ENCODE measurements at places on chromosomes 4 and X.

- no peak for DNase-seq
Observed at GRCh38 chrX:136531951-136532350, at the start of gene VGLL1. VGLL1 (plus strand) TSS chrX:136532215; CDS start chrX:136536021, 3,806 bp downstream.

GRCh38 chr4:37976991-37977470, 16.8 kb downstream of the PTTG2 start:
- peak; percentile 49 for DNase-seq

GRCh38 chrX:132622130-132622529, 133.3 kb upstream of the MBNL3 start:
- DNase-seq = no peak

DNA sequence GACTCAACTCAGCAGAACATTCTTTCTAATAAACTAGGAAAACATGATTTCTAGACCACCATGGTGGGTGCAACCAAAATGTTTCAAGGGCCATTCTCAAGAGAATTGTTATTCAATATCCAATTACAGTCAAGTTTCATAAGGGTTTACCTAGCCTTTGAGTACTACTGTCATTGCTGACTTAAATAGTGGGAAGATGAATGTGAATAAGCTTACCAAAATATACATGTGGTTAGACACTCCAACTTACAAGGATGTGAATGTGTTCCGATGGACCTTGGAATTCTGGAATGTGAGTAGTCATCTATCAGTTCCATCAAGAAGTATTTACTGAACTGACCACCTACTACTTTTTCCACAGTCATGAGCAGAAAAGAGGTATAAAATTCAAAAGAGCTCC, 16.9 kb downstream of the SH3RF1 start:
- DNase-seq = no peak

GRCh38 chr4:66899422-66900065, 645.8 kb downstream of the CENPC start:
- DNase-seq = no peak

DNA sequence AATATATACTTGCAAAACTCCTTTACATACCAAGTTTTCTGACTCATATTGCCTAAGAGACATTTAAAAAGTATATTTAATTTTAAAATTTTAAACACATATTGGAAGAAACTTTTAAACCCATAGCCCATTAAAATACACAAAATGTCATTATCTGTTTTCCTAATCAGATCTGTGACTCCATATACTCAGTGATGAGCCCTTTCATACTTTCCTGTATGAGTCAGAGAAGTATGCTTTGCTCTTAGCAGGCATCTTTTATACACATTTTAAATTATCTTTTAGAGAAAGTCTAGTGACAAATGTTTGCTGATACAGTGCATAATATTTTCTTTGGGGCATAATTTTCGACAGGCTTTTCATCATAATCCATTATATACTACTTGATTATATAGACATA, 26.4 kb downstream of the SPIN3 start:
- no peak for DNase-seq

GRCh38 chr4:158496030-158496741, 25.5 kb upstream of the RXFP1 start:
- peak; percentile 1 for DNase-seq

DNA sequence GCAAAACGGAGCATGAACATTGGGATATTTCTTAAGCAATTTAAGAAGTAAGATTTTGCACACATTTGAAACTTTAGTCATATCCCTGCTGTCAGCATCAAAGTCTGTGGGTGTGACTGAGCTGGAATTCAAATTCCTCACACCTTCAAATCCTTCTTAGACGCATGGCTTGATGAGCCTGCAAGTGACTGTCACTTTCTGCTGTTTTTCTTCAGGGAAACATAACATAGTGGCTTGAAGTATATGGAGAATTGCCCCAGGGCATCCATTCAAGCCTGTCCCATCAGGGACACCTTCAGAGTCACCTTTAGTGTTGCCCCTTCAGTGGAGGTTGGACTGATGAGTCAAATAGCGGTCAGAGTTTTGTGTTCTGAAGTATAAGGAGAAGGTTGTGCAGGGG, 17.4 kb downstream of the FHDC1 start:
- DNase-seq = no peak

DNA sequence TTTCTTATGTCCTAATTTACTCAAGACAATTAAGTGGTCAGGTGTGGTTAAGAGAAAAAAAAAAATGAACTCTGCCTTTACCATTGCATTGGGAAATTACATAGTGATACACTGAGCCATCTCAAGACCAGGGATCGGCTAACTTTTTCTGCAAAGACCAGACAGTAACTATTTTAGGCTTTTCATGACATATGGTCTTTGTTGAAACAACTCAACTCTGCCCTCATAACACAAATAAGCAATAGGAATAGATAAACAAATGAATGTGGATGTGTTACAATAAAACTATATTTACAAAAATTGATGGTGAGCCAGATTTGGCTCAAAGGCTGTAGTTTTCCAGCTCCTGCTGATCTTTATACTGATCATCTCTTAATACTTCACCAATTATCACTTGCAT, 632.6 kb upstream of the INTU start:
- DNase-seq = no peak

GRCh38 chr4:109441862-109442458, 8.3 kb downstream of the SEC24B start:
- DNase-seq = no peak

- DNase-seq = no peak
Observed at GRCh38 chr4:68079928-68080327, 49.7 kb downstream of the TMPRSS11F start.

- no peak for DNase-seq
Observed at GRCh38 chr4:185504098-185505047, 30.9 kb downstream of the PDLIM3 start.

DNA sequence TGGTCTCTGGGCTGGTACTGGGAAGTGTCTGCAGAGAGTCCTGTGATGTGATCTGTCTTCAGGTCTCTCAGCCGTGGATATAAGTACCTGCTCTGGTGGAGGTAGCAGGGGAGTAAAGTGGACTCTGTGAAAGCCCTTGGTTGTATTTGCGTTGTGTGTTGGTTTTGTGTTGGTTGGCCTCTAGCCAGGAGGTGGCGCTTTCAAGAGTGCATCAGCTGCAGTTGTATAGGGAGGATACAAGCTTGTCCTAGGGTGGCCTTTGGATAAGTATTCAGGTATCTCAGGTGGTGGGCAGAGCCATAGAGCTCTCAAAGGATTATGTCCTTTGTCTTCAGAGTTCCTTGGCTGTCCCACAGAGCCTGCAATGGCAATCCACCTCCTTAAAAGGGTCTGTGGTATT, 111.6 kb downstream of the MAGEB17 start:
- no peak for DNase-seq

GRCh38 chrX:3563451-3563850, 150.0 kb downstream of the PRKX start:
- no peak for DNase-seq

DNA sequence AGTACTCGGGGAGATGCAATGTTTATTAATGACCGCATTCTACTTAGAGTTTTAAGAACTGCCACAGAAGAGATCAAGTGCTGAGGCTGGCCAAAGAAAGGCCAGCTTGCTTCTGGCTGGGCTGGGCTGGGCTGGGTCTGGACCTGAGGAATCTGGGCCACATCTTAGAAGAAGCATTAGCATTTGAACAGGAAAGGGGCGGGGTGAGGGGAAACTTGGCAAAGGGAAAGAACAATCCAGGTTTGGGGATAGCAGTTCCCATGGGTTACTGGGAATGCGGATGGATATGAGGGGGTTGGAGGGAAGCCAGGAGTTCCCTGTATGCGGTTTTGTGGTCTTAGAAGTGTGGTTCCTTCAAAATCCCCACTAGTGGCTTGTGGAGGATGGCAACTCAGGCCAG, 83.3 kb downstream of the CLDN34 start:
- DNase-seq = no peak

- no peak for DNase-seq
Observed at GRCh38 chr4:158895797-158896576, 127.2 kb downstream of the FNIP2 start.

DNA sequence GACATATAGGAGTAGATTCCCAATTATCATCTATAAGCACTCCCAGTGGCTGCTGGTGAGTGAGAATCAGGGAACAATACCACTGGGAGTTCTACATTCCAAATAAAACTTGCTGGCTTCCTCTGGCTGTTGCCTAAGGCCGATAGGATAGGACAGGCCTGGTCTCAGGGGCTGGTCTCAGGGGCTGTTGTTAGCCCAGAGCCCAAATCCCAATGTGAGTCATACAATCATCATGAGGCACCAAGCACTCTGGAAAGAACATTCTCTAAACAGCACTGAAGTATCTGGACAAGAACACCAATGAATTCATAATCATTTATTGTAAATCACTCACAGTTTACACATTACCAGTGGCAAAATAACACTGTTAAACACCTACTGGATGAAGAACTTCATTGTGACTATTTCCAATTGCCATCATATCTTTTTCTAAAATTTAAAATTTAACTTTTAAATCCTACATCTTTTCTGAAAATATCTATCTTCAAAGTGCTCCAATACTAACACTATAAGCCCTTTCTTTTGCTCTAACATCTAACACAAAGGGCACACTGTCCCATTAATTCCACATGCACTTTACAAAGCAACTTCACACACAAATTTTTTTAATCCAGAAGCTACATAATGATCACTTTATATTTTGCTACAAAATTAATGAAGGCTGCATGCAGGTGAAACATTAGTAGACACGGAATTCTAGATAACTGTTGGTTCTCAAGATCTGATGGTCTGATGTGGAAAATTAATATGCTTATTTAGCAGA, 67.6 kb upstream of the TMEM150C start:
- DNase-seq = no peak

DNA sequence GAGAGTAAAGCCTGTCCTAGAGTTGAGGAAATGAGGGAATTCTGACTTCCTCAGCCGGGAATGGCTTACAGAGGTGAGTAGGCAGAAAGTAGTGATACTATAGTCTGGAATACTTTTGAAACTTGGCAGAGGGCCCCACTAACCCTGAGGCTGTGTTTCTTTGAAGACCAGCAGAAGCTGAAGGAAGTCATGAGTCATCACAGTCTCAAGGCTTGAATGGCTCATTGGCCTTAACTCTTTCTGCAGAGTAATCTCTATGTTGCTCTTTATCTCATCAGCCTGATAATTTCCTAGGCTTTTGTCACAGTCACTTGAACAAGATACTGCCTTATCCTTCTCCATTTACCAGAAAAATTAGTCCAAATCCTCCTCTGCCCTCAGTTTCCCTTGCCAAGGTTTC, 80.8 kb downstream of the ANKRD50 start:
- DNase-seq = no peak

GRCh38 chr4:45663003-45663402, 460.9 kb downstream of the GABRG1 start:
- no peak for DNase-seq

GRCh38 chrX:63275127-63275526, 76.0 kb downstream of the SPIN4 start:
- no peak for DNase-seq

GRCh38 chr4:139912445-139912844, 241.5 kb downstream of the MAML3 start:
- DNase-seq = no peak

DNA sequence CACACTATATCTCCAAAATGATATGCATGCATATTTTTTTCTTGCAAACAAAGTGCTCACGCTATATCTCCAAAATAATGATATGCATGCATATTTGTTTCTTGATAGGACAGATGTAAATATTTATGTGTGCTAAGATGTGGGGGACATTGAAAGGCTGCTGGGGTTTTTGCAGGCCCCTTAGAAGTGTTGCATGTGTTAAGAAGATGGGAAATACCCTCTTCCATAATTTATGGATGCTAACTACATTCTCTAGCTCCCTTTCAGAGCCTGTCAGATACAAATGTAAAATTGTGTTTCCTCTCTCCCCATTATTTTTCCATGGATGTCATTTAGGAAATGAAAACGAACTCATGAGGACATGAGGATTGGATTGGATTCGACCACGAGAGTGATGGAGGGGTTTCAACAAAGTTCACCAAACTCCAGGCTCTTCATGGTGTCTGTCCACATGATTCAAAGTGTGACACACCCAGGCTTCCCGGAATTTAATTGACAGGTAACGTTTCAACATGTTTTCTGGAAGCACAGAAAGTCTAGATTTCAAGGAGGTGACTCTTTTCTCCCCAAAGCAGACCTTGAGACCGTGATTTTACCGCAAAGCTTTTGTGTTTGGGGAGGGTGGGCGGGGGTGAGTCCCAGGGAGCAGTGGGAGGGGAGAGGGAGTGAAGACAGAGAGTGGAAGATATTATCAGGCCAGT, 94.4 kb upstream of the CD99 start:
- DNase-seq = no peak

GRCh38 chr4:25857403-25857802, 5.4 kb downstream of the SEL1L3 start:
- no peak for DNase-seq

DNA sequence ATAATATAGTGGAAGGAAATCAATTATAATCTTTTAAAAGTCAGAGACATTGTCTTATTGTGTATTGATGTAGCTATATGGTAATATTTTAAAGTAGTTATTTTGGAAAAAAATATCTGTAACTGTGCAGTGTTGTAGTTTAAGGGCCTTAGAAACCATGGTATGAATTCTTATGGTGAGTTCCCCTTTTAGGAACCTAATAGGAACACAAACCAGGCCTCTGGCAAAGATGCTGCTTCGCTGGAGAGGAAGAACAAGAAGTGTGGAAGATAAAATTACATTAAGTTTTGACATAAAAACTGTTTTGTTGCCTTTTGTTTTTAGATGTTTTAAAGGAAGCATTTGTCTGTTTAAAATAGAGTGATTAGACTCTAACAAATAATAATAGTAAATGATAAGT, 10.9 kb upstream of the TMPRSS11D start:
- DNase-seq = no peak

DNA sequence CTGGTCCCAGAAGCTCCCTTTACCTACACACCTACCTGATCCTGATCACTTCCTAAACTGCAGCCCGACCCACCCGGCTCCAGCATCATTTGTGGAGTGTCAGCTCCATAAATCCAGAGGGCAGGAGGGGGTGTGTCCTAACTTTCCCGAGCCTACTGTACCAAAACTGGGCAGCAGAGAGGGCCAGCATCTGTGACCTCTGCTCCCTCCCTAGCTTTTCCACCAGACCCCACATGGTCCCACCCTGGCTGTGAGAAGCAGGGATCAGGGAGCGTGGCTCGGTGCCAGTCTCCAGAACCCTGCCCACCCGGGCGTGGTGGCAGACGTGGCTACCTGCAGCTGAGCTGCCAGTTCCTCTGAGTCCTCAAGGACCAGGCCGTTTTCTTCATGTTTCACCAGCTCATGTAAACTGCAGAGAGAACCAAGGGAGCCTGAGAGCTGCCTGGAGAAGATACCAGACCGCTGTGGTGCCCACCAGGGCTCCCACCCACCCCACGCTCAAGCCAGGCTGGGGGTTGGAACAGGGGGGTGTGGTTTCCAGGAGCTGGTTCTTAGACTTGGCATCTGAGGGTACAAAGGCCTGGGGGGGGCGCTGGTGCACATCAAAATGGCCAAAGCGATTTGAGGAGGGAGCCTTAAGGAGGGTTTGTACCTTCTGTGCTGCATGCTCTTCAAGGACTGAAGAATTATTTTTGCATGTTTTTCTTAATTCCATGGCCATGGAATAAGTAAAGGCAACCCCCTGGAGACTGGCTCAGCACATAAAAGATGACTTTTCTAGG, 76.7 kb upstream of the DRD5 start:
- no peak for DNase-seq

Measured in stimulated activated CD4-positive, alpha-beta T cell treated with anti-CD3 and anti-CD28 coated beads, Interleukin-1b, Interleukin-23, amount 100 ng/mL, for 1 hour (primary cell).